T-helper 9 cell (primary cell): ENCODE measurements at places on chromosomes 5 and 9.

- DNase-seq, result no peak
Measured at GRCh38 chr9:99176527-99177013, 45.2 kb downstream of the ALG2 start.

GRCh38 chr9:77810637-77811119, 162.6 kb upstream of the GNA14 start:
- DNase-seq, result no peak

DNA sequence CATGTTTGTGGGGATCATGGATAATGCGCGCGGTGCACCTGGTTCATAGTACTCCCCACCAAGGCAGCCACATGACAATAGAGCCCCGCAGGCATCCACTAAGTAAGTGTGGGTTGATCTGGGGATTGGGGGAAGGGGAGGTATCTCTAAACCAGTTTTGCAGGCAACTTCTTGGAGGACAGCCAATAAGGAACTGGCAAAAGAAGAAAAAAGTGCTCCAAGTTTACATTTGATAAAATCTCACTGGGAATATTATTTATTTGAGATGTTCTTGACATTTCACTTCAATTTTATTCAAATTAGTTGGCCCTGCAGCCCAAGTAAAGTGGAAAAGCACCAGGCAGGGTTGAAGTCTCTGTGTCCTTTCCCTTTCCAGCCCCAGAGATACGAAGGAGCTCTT, 8.5 kb downstream of the FBP1 start:
- DNase-seq, result no peak

- no peak for DNase-seq
Measured at GRCh38 chr5:14186059-14186830, 43.1 kb downstream of the TRIO start.

GRCh38 chr5:179526978-179527377, 23.4 kb upstream of the RUFY1 start:
- DNase-seq, result no peak

DNA sequence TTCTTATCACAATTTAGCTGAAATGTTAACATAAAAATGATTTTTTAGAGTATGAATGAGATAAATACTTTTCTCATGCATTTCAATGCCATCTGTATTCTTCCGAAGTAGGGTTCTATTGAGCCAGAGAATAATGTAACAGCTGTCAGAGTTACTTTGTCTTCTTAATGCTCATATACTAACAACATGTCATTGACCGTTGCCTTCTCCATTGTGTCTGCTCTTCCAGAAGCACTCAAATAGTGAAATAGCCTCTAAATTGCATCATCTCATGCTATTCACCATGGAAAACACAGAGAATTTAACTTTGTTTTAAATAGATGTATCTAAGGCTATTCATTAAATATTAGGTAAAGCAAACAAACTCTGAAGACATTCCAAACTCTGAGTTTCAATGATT, 1875.9 kb upstream of the CDH9 start:
- DNase-seq, result no peak

DNA sequence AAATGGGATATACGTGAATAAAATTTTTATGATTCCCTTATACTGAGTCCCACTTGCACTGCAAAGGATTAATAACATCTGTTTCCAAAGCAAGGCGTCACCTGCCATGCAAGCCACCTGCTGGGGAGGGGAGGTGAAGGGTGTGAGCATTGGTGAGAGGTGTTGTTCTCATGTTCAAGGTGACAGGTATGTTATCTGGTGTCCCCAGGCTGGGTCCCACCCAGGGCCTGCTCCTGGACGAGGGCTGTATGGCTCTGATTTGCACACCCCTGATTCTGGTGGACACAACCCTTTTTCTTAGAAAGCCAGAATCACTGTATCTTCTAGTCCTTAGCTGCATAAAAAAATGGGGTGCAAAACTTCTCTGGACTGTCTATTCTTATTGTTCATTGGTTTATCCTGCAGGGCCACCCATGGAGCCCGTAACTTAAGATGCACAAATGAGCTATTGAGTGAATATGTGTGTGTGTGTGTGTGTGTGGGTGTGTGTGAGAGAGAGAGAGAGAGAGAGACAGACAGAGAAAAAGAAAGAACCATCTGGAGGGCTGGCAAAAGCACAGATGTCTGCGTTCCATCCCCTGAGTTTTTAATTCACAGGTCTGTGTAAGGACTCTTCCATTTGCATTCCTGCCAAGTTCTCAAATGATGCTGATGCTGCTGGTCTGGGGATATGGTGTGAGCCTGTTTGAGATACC, 53.7 kb downstream of the SYK start:
- no peak for DNase-seq

DNA sequence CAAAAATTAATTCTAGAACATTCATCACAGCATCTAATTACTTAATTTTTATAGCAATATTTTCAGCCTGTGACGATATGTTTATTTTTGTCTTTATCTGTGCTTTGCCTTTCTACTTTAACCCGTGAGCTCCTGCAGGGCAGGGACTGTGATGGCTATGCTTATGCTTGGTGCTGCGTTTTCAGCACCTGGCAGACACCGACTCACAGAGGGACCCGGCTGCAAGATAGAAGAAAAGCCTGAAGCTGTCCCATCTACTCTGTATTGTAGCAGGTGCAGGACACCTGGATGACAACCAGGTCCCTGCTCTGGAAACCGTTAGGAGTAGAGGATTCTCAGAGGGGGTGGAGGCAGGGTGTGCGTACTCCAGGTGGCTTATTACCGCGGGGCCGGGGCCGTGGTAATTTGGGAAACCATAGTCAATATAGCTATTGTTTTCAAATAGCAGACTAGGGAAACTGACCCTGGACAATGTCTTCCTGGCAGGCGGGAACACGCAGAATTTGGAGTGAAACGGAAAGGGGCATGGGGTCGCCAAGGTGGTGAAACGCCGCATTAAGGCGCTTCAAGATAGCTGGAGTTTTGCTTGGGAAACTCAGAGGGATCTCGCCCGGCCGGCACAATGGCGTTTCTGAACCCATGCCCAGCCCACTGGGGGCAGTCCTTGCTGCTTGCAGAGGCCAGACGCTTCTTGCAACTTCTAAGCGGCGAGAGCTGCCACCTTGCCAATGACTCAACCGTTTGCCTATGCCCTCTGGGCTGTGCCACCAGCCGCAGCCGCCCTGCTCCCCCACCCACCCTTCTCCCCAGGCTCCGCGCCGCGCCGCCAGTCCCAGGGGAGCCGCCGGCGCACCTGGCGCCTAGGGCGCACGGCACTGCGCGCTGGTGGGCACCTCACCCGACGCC, 140.1 kb upstream of the PALM2AKAP2 start:
- no peak for DNase-seq

DNA sequence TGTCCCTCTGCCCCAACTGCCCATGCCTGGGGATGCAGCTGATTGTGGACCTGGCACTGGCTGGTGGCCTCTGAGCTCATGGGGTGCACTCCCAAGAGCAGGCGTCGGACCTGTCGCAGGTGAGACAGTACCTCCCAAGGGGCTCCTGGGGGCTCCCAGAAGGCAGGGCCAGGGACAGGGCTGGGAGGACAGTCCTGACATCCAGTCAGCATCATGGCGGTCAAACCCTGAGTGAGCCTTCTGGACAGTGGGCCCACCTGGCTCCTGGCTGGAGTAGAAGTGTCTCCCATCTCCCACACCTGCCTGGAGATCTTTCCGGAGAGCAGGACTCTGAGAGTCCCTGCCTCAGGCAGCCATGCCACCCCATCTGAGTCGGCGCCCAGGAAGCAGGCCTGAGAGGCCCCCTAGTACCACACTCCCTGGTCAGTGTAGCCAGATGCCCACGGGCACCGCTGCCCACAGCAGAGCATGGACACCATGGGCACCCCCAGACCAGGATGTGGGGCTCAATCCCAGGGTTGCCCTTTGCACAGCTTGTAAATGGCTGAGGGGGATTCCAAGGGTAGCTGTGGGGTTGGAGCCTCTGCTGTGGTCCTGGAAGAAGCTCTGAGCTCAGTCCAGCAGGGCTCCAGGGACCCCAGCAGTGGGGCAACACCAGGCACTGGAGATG, 6.6 kb downstream of the LCN9 start:
- no peak for DNase-seq

GRCh38 chr5:33745101-33745770, 146.6 kb downstream of the ADAMTS12 start:
- no peak for DNase-seq

GRCh38 chr5:133846478-133847226, 121.8 kb downstream of the C5orf15 start:
- no peak for DNase-seq

DNA sequence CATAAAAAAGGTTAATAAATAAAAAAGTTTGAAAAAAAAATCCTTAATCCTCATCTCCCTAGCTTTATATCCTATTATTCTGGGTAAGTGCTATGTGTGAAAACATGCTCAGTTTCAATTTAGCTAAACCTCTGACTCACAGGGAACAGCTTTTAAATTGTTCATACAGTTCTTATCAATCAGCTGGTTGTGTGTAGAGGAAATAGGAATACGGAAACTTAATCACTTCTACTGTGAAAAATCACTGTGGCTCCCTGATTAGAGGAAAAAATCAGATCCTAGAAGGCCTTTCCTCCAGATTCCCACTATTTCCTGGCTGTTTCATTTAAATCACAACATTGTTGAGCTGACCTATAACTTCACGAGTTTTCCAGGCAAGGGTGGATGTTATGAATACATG, 120.5 kb downstream of the MARCHF3 start:
- DNase-seq, result no peak

DNA sequence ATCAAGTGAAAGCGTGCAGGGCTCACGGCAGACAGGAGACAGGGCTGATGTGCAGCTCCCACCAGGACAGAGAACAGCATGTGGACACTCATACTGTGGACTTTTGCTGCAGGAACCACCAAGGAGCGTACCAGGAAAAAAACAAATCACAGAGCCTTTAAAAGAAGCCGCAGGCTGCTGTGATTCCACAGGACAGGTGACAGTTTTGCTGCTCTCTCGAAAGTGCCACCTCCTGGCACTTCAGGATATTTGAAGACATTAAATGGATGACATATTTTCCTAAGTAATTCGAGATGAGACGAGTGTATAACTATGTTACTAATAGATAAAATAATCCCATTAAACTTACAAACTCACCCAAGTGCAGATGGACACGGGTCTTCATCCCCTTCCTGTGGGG, 29.3 kb downstream of the ZDHHC11 start:
- DNase-seq, result no peak

- DNase-seq, result no peak
Measured at GRCh38 chr5:125668884-125669283, 754.3 kb upstream of the GRAMD2B start.

DNA sequence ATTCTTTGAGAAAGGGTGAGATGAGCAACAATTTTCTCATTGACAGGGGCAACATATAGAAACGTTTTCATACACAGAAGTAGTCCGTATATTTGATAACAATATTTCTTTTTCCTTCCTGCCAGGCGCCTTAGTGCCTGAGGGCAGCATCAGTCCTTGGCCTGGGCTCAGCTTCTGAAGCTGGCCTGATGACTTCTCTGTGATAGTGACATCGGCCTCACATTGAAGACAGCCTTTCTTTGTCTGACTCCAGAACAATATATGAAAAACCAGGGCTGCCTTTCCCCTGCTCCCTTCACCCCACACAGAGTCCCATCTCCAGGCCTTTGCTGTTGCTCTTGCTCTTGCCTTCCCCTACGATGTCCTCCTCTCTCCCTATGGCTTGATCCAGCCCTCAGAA, 24.1 kb upstream of the TCOF1 start:
- DNase-seq, result no peak

- no peak for DNase-seq
Measured at GRCh38 chr9:85416715-85417114, 325.0 kb downstream of the AGTPBP1 start.

DNA sequence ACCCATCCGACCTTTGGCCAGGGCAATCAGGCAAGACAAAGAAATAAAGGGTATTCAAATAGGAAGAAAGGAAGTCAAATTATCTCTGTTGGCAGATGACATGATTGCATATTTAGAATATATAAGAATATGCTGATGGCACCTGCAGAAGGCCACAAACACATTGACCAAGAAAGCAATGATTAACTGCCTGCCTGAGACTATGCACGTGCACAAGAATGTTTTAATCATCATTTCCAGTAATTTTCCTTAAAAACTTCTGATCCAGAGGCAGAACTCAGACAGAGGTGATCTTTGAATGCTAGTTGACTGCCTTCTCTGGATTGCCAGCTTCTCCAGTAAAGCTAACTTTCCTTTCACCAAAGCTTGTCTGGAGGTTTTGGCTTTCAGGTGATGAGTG, 260.2 kb downstream of the DTWD2 start:
- DNase-seq, result no peak
